Stimulated activated CD4-positive, alpha-beta T cell treated with anti-CD3 and anti-CD28 coated beads, Interleukin-1b, Interleukin-23, amount 100 ng/mL, for 4 hours (primary cell): ENCODE measurements at places on chromosomes 12 and 14.

DNA sequence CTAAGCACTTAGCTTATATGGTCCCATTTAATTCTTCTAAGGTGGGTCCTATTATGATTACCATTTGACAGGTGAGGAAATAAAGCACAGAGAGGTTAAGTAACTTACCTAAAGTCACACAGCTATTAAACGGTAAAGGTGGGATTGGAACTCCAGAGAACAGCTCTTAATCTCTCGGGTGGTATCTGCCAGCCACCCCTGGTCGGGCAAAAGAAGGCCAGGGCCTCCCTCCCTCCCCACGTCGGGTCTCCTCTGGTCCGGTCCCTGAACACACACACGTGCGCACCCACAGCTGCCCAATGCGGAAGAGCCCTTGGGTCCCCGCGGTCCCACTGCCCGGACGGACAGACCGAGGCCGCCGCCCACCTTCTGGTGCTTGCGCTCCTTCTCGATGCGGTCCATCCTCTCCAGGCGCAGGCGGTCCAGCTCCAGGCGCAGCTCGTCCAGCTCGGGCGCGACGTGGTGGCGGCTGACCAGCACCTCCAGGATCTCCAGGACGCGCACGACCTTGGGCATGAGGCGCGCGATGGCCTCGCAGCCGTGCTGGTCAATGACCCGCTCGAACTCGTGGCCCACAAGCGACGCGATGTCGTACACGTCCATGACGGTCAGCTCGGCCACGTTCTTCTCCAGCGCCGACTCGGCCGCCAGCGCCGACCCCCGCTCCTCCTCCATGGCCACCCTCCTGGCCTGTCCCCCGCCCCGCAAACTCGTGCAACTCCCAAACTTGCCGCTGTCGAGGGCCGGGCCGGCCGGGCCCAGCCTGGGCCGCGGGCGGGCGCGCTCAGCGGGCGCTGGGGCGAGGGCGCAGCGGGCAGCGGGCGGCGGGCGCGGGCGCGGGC lies 490 bp downstream of the RILPL1 start:
- no peak for DNase-seq

DNA sequence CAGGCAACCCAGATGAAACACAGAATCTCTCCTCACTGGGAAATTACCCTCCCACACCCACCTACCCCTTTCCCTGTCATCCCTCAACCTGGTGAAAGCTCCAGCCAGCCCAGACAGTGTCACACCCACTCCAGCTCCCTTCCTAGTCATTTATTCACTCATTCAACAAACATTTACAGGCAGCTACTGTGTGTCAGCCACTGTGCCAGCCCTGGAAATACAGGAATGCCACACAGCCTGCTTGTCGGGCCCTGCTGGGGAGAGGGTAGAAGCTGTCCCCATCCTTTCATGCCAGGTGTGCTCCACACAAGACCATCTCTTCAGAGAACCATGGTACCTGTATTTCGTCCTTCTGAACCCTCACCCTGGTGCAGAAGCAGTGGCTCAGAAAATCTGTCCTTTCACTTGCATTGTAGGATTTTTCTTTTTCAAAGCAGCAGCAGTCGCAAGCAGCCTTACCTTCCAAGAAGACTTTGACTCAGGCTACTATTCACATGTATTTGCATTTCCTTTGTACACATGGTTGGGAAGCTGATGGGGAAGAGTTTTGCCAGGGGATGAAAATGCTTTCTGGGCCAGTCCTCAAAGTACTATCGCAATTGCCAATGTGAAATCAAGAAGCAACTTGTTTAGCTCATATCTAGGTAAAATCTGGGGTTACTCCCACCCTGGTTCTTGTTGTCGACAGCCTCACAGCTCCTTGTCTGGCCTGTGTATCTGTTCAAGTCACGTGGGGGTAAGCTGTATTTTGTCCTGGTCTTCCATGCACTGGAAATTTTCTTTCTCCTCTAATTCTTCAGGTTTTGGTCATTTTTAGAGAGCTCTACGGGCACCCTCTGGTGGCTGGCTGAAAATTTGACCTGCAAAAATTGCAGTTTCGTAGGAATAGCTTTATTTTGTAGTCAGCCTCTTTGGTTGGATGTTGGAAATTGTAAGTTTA lies 147.4 kb upstream of the EGLN3 start:
- no peak for DNase-seq

GRCh38 chr12:131511391-131511802 lies 199.5 kb upstream of the SFSWAP start:
- peak; percentile 53 for DNase-seq

- DNase-seq = no peak
Measured at GRCh38 chr14:57657487-57657886, 163.8 kb upstream of the CCDC198 start.

GRCh38 chr14:76498463-76498935 lies 122.6 kb downstream of the ESRRB start:
- DNase-seq = no peak

GRCh38 chr12:92436856-92437255 lies 265.9 kb upstream of the PLEKHG7 start:
- no peak for DNase-seq

DNA sequence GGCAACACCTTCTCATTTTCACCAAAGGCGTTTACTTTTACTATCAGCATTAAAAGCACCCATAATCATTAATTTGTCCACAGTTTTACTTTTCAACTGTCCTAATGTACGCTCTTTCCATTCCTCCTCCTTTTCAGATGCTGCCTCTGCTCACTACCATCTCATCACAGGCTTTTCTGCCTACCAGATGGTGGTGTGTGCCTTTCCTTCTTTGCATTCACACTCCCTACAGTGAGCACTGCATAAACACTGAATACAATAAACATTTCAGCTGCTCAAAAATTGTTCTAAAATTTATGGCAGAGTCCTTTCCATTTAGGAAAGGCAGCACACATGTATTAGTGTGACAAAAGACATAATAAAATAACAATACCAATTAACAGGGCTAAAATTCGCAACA lies 435.7 kb downstream of the GXYLT1 start:
- DNase-seq = no peak

- no peak for DNase-seq
Measured at GRCh38 chr12:104331376-104331775, 27.8 kb downstream of the EID3 start.

DNA sequence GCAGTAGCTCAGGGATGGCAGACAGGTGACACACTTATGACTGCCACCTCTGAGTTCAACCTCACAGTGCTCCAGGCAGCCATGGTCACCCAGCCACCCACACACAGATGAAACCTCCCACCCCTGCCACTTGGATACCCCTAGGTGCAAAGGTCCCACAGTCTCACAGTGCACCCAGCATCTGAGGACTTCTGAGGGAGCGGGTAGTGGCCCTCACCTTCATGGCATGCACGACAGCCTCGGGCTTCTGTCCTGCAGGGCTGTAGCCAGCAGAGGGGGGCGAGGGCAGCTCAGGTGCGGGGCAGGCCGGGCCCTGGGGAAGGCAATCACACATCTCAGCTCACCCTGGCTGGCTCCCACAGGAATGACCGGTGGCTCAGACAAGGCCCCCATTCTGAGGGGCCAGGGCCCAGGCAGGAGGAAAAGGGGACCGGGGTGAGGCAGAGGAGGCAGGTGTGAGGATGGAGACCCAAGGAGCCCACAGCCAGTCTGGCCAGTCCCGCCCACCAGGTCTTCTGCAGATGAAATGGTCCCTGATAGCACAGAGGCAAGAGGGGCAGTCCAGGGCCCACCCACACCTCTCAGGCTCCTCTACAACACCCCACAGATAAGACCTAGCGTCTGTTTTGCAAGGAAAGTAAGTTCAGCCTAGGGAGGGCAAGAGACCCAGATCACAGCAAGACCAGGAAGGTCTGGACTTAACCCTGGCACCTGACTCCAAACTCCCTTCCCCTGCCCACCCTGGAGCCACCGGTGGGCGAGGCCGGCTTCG lies 35.8 kb downstream of the CCNK start:
- no peak for DNase-seq

DNA sequence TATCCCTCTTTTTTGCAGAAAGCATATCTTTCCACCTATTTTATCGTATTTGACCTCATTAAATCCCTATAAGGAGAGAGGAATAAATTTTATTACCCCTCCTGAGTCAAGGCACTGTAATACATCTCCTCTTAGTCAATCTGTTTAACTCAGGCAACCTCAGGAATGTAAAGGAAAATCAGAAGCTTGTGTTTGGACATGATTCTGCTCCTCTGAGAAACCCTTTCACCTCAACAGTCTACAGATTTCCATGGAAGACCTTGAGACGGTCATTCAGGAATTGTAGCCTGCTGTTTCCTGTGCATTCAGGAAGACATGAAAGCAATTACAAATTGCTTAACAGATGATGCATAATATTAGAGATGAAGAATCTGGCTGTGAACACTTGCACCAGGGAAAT lies 360.8 kb downstream of the PAWR start:
- no peak for DNase-seq

DNA sequence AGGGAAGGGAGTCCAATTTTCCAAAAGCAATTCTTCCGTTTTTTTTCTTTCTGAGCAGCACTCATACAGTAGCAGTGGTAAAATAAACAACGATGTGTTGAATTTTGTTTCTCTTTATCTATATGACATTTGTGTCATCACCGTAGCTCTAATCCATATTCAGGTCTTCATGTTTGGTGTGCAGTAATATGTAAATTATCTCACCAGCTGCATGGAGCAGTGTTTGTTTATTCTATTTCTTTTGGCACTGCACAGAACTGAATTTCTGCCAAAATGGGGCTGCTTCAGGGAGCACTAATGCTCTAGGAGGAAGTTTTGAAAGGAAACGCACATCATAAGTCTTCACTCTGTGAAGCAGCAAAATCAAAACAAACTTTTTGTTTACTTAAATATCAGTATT lies 130.0 kb upstream of the NPAS3 start:
- no peak for DNase-seq

DNA sequence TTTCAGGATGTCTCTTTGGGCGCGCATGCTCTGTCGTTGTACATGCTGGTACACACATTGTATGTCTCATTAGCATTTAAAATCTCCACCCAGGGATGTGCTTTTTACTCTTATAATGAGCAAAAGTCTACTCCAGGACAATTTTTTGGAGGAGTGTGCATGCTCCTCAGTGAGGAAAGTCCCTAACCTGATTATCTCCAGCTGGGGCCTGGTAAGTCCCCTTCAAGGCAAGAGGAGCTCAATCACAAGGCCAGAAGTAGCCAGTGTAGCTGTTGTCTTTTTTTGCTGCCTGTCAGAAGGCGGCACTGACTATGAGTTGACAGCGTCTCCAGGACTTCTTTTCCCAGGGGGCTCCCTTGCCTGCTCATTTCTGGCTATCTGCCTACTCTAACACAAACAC lies 218.3 kb upstream of the CNTN1 start:
- no peak for DNase-seq

DNA sequence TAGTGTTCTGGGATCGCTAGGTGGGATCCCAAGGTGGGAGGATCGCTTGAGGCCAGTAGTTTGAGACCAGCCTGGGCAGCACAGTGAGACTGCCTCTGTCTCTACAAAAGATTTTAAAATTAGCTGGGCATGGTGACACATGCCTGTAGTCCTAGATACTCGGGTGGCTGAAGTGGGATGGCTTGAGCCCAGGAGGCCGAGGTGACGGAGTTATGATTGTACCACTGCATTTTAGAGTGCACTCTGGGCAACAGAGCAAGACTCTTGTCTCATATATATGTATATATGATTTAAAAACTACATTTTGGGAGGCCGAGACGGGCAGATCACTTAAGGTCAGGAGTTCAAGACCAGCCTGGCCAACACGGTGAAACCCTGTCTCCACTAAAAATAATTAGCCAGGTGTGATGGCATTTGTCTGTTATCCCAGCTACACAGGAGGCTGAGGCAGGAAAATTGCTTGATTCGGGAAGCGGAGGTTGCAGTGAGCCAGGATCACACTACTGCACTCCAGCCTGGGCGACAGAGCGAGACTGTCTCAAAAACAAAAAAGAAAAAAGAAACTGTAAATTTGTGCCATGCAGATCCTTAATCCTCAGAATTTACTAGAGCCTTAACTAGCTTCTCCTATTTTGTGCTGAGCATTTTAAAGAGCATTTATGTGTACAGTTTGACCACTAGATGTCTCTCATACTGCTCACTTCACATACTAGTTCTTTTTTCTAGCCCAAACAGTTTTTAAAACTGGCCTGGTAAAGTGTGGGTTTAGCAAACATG lies 114.8 kb downstream of the MON2 start:
- DNase-seq = no peak

DNA sequence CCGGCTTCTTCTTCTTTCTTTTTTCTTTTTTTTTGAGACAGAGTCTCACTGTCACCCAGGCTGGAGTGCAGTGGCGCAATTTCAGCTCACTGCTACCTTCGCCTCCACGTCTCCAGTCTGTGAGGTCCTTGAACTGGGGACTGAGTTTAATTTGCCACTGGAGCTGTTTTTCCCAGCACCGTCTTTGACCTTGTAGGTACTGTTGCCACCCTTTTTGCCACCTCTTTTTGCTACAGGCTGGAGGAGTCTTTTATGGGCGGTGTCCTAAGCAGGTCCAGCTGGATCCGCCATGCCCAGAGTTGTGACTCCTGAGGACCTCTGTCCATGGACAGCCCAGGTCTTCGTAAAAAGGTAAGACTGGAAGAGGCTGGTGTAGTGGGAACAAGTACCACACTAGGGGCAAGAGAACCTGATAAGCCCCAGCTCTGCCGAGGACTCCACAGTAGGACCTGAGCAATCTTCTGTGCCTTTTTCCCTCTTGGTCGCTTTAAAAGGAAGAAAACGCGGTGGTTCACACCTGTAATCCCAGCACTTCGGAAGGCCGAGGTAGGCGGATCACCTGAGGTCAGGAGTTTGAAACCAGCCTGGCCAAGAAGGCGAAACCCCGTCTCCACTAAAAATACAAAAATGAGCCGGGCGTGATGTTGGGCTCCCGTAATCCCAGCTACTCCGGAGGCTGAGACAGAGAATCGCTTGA lies 946 bp downstream of the RNU4-2 start:
- DNase-seq = no peak

- DNase-seq = no peak
Measured at GRCh38 chr12:81588235-81589008, 170.7 kb downstream of the PPFIA2 start.

GRCh38 chr14:55332654-55333570 lies 61.7 kb downstream of the FBXO34 start:
- no peak for DNase-seq

GRCh38 chr12:49598527-49598926 lies 6.9 kb downstream of the FAM186B start:
- DNase-seq = no peak

GRCh38 chr12:131067981-131068851 lies 114.5 kb downstream of the ADGRD1 start:
- DNase-seq = no peak
